ENCODE measurements at places on chromosomes 12 and 14.

DNA sequence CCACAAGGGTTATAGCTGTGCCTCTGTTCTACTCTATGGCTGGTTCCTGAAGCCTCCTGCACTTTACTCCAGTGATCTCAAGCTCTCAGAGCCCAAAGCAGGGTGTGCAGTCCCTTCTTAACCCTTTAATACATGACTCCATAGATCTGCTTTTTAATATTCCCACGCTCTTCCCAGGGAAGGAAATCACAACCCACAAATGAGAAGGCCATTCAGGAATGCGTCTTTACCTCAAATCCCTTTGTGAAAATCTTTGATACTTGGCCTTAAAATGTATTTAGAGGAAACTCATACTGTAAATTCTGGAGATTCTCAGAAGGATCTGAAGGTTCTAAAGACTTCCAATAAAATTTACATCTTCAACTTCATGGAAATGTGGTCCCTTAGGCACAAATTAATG lies 17.0 kb downstream of the NID2 start:
- no peak for DNase-seq

DNA sequence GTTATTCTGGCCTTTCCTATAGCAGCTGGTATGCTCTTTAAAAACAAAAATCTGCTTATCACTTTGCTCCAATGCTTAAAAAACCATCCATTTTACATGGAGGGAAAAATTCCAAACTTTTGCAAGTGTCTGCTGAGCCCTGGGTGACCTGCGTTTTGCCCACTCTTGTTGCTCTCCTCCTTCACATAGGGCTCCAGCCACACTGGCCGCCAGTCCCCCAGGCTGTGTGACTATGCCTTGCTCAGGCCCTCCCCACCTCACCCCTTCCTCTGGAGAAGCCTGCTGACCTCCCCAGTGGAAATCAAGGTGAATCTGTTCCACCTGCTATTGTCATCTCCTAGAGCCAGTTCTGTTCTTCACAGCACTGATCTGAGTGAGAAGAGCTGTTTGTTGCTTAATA lies 126.9 kb downstream of the SLC25A47 start:
- no peak for DNase-seq

DNA sequence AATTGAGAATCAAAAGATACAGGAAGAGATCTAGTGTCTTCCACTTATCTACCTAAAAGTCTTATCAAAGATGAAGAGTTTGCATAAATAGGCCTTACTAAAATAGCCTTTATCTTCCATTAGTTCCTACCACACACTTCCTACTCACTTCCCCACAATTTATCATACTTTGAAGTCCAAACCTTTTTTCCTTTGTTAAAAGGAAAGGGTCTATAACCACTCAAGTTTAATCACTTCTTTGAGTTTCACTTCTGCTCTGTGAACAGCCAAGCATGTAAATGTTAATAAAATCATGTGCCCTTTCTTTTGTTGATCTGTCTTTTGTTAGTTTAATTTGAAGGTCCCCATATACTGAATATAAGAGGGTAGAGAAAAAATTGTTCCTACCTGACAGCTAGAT lies 114.5 kb downstream of the PHLDA1 start:
- DNase-seq: no peak

DNA sequence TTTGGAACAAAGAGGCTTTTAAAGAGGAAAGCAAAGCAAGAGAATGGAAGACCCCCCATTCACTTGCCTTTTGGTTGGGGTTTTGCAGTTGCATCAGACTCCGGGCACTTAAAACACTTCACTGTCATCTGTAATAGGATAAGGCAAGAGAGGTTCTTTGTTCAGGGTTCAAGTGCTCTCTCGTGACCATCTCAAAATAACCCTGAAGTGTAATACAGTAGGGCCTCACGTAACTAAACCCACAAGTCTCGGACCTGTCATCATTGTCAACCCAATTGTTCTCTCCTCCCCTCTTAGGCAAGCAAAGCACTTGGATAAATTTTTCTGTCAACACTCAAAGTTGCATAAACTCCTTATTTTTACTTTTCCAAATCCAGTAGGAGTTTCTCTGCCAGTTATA lies 26.9 kb upstream of the MYBPC1 start:
- DNase-seq: no peak

GRCh38 chr12:27109334-27110028 lies 27.1 kb upstream of the C12orf71 start:
- no peak for DNase-seq

- DNase-seq: no peak
Measured at GRCh38 chr12:52828591-52829021, 5.5 kb downstream of the KRT79 start.

DNA sequence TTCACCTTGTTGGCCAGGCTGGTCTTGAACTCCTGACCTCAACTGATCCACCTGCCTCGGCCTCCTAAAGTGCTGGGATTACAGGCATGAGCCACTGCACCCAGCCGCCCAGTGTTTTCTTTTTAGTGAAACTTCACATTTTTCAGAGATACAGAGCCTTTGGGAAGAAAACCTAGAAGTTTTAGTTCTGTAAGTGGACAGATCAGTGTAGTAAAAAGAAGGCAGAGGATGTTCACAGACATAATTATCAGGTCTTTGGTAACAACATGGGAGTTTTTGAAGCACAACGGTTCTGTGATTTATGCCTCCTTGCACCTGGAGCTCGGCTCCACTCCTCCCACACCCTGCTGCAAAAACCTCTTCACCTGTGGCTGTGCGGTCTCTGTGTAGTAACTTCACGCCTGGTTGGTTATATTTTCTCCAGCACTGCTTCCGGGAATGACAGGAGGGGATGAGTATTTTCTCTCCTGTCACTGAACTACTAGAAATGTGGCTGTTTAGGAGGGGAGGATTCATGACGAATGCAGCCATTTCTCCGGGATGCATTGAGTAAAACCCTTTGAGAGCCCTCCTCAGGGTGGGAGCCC lies 67.0 kb downstream of the ARF6 start:
- DNase-seq: peak; percentile 69

DNA sequence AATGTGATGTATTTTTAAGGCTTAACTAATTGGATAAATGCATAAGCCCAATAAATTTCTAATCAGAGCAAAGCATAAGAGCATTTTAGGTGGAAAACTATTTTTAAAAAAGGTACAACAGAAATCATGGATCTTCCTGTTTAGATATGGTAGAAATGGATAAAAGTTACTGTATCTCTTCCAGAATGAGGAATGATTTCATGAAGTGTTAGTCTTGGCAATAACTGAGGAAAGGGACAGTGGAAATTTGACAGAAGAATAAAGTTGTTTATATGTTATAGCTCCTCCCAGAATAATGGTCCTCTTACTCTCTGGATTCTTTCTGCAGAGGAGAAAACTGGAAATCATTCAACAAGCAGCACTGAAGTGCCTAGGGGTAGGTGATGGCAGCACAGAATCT lies 32.4 kb upstream of the BMAL2 start:
- DNase-seq: no peak

DNA sequence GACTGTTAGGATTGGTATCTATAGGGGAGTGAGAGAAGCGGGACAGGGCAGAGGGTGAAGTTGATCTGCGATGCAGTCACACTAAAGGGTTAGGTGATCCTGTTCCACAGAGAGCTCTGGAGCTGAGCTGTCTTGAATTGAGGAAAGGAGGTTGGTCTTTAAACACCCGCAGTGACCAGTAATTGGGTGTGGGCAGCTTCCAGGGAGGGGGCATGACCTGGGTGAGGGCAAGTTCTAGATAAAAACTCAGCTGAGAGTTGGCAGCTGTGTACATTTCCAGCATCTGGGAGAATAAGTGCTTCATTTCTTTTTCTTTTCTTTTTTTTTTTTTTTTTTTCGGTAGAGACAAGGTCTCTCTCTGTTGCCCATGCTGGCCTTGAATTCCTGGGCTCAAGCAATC lies 35.1 kb downstream of the RDH12 start:
- no peak for DNase-seq

- no peak for DNase-seq
Measured at GRCh38 chr12:76033081-76034011, 1.8 kb upstream of the PHLDA1 start.

- no peak for DNase-seq
Measured at GRCh38 chr12:3182426-3182825, 105.2 kb downstream of the TSPAN9 start.

DNA sequence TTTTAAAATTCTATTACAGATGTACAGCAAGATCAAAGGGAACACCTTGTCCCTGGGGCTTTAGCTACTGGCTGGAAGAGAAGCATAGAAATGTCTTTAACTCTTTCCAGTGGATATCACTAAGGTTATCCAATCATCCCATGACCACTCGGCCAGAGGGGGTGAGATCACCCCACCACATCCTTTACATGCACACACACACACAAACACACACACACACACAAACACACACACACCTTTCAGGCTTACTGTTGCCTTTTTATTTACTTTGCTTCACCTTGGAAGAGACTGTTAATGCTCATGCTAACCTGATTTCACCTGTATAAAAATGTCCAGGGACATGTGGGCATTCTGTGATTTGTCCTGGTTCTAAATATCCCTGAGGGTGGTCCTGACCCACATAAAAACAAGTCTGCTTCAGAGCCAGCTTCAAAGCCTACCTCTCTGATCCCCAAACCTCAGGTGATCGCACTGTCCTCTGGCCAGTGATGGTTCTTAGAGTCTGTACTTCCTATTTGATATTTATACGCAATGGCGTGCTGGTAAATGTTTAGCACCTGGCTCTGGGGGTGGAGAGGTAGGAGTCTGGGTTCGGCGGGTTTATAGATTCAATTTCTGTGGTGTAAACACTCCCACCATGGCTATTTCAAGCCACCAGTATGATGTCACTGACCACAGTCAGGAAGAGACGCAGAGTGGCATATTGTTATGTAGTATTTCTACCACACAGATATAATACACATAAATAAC lies 166.1 kb upstream of the EEA1 start:
- no peak for DNase-seq

All from NCI-H1092 (cell line).